ENCODE measurements at places on chromosomes 11 and 22.

DNA sequence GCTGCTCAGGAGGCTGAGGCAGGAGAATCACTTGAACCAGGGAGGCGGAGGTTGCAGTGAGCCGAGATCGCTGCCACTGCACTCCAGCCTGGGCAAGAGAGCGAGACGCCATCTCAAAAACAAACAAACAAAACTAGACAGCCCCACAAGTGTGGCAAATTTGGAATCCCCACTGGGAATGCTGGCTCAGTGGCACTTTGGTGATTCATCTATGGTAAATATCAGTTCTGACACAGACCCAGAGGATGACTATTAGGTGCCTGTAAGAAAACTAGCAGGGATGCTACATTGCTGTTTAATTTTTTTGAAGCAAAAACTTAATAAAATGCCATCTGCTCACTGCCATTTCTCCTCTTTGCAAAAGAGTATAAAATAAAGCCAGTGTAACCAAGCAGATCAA, 107.9 kb downstream of the NAT10 start:
- DNase-seq, result no peak

DNA sequence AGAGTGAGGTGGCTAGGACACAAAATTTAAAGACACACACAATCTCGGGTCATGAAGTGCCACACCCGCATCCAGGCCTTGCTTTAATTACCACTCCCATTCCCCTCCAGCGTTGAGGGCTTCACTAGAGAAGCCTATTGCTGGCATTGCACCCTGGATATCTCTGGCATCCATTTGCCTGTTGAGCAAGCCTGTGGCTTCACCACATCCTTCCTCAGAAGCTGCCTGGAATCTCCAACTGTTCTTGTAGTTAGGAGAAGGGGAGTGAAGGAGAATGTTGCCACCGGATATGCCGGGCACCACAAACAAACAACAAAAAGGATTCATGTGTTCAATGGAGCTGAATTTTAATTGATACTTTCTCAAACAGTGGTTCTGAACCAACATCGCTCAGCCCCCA, 34.4 kb upstream of the RCN1 start:
- DNase-seq, result no peak

DNA sequence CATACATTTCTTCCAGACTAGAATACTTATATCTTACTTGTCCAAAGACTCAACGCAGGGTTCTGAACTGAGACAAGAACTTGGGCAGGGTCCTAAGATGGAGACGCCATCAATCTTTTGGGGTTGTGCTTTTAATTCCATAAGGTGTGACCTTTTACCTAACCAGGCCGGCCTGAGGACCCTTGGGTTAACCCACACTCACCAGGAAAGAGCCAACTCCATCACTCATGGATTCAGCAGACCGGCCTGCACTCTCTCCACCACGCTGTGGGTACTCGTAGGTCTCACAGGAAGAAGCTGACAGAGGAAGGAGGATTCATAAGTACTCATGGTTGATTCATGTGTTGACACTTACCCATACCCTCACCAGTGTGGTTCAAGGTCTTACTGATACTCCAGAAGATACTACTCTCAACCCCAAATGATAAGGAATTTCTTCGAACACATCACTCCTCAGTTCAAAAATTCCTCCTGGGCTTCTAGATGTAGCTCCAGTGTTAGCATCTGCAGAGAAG, 36.2 kb downstream of the USP35 start:
- no peak for DNase-seq

DNA sequence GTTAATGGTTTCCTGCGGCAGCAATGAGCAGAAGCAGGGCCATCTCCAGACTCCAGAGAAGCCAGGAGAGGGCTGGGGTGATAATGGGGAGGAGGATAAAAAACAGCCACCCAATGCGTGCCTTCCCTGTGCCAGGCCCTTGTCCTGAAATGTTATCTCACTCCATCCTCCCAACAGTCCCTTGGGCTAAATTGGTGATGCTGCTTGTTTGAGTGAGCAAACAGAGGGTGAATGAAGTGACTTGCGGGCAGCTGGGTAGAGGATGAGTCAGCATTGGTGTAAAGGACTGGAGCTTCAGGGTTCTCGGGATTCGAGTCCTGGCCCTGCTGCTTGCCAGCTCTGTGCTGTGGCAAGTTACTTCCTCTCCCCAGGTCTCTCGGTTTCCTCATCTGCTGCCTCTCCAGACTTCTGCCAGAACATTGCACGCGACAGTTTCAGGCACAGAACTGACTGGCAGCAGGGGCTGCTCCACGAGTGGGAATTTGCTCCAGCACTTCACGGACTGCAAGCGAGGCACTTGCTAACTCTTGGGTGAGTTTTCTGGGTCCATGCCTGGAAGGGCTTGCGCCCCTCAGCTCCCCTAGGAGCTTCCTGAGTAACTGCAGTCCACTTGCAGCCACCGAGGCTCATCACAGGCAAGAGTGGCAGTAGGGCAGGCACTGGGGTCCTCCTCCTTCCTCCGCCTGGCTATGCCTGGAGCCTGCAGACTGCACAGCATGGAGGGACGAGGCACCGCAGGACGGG, at the start of gene P2RY6:
Gene P2RY6, plus strand, starts transcription at position 403 of the 744 bp plus-strand sequence. CDS start 24,181 bp downstream, outside the sequence.
- DNase-seq, result no peak

DNA sequence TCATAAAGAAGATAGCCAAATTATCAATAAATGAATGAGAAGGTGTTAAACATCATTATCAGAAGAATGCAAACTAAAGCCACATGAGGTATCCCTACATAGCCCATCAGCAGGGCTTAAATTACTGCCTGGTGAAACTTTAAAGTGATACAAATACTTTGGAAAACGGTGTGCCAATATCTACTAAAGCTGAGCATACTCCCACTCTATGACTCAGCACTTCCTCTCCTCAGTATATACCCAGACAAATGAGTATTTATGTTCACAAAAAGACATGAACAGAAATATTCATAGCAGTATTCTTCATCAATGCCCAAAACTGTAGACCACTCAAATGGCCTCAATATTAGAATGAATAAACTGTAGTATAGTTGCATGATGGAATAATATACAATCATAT, 284.6 kb upstream of the ZC3H12C start:
- no peak for DNase-seq

- DNase-seq, result no peak
Observed at GRCh38 chr11:65292890-65293289, 21.8 kb upstream of the CDC42EP2 start.

- no peak for DNase-seq
Observed at GRCh38 chr11:2928605-2929530, at the start of gene PHLDA2. TSS of gene PHLDA2 (minus strand) at chr11:2929420. CDS start at chr11:2929364, 56 bp downstream.

- DNase-seq, result no peak
Observed at GRCh38 chr11:7484131-7484530, 1.2 kb upstream of the OLFML1 start.

DNA sequence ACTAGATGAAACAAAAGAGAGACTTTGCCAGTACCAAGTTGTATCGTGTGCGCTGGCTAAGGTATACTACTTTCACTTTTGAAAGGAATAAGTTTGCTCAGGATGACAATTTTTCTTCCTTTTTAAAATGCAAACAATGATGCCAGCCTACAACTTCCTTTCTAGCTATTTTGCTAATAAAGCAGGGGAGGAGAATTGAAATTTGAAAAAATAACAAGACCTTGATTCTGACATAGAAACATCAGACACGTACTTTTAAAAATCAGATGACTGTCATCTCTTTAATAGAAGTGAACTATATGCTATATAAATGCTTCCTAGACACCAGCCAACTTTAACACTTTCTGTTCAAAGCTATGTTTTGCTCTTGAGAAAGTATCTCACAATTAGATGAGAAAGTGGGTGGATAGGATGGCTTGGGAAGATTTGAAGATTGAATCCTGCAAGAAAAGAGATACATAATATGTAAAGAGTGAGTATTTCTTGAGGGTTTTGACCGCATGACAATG, 41.7 kb upstream of the BLID start:
- DNase-seq, result no peak

DNA sequence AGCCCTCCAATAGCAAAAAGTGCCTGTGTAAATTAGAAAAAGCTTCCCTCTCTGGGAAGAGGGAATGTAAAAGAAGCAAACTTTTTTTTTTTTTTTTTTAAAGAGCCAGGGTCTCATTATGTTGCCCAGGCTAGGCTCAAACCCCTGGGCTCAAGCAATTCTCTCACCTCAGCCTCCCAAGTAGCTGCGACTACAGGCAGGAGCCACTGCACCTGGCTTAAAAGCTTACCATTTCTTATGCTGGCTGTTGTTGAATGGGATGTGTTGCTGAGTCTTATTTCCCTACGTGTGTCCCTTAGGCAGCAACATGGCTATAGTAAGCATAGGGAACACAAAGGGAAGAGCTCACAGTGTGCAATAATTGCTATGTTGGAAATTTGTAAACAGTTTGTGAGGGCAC, 225.5 kb upstream of the CCDC90B start:
- DNase-seq, result no peak

- no peak for DNase-seq
Observed at GRCh38 chr22:38327805-38328204, 10.6 kb upstream of the CSNK1E start.

- DNase-seq, result no peak
Observed at GRCh38 chr11:8503910-8504364, 90.1 kb downstream of the STK33 start.

DNA sequence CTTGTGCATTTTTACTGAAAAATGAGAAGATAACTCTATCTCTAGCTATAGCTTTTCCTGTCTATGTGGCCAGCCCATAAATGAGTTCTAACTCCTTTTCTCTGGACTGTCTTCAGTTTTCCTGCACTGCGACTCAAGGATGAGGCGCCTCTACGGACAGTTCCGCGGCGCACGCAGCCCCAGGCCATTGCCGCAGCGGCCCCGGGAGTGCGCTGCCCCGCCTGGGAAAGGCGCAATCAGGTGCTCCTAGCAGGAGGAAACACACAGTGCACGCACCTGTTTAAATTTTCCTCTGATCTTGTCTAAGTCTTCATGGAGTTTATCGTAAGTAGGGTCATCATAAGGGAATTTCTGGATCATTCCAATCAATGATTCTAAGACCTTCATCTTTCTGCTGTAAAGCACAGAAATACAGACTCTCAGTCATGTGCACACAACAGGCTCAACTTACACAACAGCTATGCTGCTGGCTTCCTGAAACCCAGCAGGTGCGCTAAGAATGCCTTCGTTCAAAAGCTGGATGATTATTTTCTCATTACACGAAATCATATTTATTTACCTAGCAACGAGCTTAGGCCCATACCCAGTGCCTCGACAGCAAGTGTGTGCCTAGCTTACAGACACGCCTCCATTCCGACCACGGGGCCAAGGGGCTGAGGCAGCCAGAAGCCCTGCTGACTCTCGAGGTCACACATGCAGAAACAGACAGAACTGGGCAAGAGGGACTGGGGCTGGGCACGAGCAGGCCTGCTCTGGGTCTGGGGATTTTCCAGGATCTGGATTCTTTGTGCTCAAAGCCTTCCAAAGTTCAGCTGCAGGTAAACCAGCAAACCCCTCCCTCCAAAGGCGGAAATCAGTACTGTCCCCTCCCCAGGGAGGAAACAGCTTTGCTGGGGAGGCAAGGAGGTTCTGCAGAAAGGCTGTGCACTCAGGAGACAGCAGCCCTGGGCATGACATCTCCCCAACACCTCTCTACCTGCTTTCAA, 7.2 kb downstream of the LTO1 start:
- no peak for DNase-seq

DNA sequence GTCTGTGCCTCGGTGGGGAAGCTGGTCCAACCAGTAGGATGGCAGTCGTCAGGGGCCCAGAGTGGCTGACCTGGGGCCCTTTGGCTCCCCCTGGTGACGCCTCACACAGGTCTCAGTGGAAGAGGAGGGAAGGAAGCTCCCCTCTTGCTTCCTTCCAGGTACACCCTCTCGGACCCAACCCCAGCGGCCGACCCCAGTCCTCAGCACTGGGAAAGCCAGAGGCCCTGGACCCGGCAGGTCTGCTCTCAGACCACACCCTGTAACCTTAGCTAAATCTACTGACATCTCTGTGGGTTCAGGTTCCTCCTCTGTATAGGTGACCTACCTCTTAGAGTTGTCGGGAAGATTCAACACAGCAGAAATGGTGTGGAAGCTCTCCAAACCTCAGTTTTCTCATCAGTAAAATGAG, 3.4 kb upstream of the SCUBE1 start:
- peak; percentile 20 for DNase-seq

GRCh38 chr11:75241036-75241905, 697 bp downstream of the TPBGL start:
- peak; percentile 79 for DNase-seq

- DNase-seq, result no peak
Observed at GRCh38 chr11:130644187-130644586, 195.7 kb downstream of the ADAMTS15 start.

DNA sequence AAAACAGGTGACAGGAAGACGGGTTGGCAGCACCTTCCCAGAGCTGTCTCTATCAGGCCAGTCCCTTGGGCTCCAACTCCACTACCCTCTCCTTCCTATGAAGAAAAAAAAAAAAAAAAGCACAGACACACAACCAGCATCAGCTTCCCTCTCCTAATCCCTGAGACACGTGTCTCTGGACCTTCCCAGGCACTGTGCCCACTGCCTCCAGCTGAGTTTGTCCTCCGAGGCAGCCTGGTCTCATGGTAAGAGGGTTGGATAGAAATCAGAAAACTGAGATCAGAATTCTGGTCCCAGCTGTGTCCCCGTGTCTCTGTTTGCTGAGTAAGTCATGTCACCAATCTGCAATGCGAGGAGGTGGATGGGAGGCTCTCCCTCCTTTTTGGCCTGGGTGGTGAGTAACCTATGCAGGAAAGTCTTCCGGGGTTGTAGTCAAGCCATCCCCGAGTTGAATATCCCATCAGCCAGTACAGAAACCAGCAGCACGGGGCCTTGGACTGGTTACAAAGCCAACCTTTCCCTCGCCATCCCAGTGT, 193.7 kb upstream of the TBCEL start:
- DNase-seq, result no peak

DNA sequence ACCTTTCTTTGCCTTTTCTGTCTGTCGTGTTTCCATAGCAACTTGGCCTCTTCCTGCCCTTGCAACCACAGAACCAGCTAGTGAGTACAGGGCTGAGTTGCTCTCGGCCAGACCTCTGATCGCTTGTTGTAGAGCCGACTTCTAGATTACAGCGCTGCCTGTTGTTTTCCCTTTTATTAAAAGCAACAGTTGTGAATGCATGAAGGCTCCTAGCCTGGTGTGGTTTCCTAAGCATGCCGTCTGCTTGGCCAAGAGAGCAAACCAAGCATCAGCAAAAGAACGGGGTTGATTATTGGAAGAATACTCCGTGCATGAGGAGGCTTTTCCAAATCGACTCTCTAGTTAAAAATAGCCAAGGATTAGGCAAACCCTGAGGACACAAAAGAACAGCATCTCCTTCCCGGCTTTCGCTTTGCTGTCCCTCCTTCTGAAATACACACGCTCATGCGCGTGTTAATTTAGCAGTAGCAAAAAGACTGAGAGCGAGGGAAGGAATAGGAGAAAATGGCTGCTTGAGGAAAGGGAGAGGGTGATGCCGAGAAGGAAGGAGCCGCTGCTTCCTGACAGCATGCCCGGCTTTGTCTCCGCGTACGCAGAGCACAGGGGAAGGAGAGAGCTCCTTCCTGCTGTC, 71.5 kb upstream of the TTC12 start:
- no peak for DNase-seq

GRCh38 chr11:77144857-77145428, 16.9 kb downstream of the MYO7A start:
- no peak for DNase-seq
